ENCODE measurements at places on chromosomes 13 and 19. TPM values are rescaled to one million over a fixed set of nuclear protein-coding genes. Genes with fewer than 3 reads are reported as not detected.

The IZUMO2 gene
- not detected for total RNA-seq

The CEACAM4 gene
- not detected for total RNA-seq

The INSL3 gene
- not detected for total RNA-seq

The MUC16 gene
- 0.15 TPM for total RNA-seq

GRCh38 chr19:49843265-49843664 lies 7.7 kb upstream of the PTOV1 start:
- DNase-seq, result no peak
- H3K27ac ChIP-seq, result no peak overlapping the region
- no peak overlapping the region for H3K4me3 ChIP-seq

The KLHL1 gene
- not detected for total RNA-seq

The ZNF556 gene
- total RNA-seq, result 0.04 TPM

The SIGLEC8 gene
- total RNA-seq, result not detected
